ENCODE measurements at places on chromosomes 1 and 21.

- DNase-seq, result peak; percentile 87
Measured at GRCh38 chr21:41425954-41426675, at the start of gene MX1. MX1 (plus strand) TSS chr21:41426239; CDS start chr21:41432071, 5,832 bp downstream.

- DNase-seq, result no peak
Measured at GRCh38 chr1:23169727-23170335, 1.2 kb upstream of the LUZP1 start.

DNA sequence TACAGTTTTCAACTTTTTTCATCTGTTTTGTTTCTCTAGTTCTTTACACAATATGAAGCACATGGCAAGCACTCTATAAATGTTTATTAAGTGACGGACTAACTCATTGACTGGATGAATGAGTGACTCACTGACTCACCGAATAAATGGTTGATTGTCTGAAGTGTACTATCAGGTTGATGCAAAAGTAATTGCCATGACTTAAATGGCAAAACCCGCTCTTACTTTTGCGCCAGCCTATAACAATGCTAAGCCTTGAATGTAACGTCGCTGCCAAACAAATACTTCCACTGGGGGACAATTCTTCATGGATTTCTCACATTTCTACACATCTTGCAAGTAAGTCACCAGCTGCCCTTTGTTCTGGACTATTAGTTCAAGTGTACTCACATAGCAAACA lies 109.0 kb upstream of the KCTD3 start:
- DNase-seq, result no peak

DNA sequence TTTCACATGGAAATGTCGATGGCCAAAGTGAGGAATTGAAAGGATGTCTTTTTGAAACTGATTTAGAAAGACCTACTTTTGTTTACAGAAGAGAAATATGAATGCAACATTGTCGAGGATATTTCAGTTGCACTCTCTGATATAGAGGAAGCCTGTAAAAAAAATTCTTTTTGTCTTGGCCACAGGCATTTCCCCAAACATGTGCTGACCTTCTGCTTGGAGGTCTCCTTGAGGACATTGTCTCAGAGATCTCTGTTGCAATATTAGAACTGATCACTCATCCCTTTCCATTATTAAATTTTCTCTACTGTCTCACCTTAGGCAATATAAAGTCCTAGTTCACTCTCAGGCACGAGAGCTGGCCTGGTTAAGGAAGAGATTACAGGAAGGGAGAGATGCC lies 16.0 kb downstream of the S100A11 start:
- DNase-seq, result no peak

DNA sequence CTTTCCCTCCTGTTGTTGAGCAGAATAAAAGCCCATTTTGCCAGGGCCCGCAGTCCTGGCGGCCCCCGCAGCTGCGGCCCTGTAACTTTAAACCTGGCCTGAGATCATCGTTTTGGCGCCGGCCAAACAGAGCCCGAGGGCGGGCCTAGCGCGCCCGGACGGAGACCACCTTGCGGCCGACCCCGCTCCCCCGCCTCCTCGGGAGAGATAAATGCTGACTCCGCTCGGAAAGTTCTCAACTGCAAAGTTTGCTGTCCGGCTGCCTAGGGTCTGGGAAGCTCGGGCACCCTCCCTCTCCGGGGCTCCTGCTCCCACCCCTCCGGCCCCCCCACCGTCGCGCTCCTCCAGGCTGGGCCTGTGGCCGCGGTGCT lies at the start of gene PDPN:
PDPN (plus strand) TSS at position 238 of the 371 bp plus-strand sequence. CDS start 202 bp downstream, outside the sequence.
- no peak for DNase-seq

- DNase-seq, result no peak
Measured at GRCh38 chr1:99236756-99237155, 27.5 kb upstream of the PLPPR4 start.

DNA sequence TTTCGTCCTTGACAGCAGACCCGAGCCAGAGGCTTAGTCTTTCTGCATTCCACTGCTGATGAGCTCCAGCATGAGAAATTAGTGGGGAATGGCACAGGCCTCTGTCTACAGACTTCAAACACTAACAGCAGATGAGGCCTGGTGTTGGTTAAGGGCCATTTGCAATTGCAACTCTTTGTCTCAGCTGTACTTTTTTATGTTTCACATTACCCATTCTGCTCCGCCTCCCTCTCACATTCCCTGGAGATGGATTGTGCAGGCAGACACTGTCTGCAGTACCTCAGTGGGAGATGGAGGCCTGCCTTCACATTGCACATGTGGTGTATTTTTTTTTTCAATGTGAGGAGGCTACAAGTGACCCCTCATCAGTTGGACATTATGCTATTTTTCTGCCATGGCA lies 370.2 kb downstream of the DUSP10 start:
- no peak for DNase-seq

DNA sequence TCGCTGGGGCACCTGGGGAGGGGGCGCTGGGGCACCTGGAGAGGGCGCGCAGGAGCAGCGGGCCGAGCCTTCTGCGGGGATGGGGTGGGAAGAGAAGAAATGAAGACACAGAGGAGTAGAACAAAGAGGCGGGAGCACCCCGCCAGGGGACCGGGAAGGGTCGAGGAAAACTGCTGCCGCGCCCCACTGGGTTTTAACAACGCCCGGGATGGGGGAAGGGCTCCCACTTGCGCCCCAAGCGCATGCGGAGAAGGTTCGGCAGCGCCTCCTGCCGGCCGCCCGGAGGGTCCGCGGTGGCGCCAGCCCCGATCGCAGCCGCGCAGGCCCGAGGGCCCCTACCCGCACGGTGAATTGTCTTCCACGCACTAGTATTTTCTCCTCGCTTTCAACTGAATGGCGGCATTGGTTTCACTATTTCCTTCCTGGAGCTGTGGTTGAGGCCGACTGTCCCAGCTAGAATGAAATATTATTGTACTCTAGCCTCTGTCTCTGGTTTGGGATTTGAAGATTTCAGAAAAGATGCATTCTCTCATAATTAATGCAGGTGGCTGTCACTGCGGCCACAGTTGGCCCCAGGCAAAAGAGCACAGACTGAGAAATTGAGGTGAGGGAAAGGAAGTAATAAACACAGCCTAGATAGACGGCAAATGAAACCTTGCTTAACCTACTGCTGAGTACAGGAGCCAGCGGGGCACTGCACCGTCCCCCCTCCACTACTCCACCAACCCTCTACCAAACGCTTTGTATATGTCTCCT lies 57.3 kb downstream of the MAB21L3 start:
- peak; percentile 79 for DNase-seq

DNA sequence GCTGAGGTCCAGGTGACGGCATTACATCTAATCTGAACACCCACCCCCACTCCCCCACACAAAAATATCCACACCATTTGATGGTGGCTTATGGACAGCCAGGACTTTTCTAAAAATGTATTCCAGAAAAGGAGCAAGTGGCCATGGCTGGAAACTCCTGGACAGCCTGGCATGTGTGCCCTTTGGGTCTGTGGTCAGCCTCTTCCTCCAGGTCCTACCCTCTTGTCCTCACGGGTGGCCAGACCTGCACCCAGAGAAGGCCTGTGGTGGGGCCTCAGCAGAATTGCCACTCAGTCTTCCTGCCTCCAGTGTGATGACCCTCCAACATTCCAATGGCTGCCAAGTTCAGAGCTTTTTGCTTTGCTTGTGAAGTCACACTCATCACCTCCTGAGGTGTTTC lies 600.6 kb downstream of the AJAP1 start:
- DNase-seq, result no peak

GRCh38 chr1:151991663-151992302 lies 1.9 kb downstream of the S100A10 start:
- DNase-seq, result no peak

DNA sequence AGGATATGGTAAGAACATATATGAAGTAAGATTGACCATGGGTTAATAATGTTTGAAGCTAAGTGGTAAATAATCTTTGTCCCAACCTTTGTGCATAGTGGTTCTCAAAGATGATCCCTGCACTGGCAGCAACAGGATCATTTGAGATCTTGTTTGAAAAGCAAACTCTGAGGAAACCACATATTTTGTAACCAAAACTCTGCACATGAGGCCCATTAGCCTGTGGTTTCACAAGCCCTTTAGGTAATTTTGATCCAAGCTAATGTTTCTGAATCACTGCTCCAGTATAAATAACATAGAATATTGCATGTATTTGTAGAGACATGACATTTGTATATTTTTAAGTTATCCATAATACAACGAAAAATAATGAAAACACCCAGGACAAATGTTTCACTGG lies 147.9 kb upstream of the RGS18 start:
- no peak for DNase-seq

DNA sequence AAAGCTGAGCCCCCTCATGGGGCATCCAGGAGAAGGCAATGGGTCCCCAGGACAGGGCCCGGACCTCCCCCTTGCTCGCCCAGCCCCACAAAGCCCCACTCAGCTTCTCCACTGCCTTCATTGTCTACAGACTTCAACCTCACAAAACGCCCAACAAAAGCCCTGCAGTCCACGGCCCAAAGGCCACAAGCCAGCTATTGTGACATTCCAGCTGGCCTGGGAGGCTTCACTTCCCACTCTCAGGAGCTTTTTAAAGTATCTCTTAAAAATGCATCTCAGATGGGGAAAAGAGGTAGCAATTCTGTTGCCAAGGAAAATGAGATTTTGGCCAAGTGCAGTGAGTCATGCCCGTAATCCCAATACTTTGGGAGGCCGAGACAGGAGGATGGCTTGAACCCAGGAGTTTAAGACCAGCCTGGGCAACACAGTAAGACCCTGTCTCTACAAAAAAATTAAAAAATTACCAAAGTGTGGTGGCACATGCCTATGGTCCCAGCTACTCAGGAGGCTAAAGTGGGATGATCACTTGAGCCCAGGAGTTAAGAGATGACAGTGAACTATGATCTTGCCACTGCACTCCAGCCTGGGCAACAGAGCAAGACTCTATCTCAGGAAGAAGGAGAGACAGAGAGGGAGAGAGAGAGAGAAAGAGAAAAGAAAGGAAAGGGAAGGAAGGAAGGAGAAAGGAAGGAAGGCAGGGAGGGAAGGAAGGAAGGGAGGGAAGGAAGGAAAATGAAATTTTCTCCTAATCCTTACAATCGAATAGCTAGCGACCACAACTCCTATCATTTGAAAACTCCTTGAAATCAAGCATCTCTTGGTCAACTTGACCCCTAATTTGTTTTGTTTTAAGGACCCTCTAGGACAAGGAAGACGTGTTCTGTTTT lies 31.4 kb upstream of the TARDBP start:
- DNase-seq, result no peak

GRCh38 chr21:26887251-26887650 lies 42.0 kb upstream of the ADAMTS1 start:
- no peak for DNase-seq

GRCh38 chr1:178768423-178768822 lies 43.4 kb downstream of the RALGPS2 start:
- DNase-seq, result no peak

GRCh38 chr1:100710906-100711682 lies 8.4 kb upstream of the VCAM1 start:
- no peak for DNase-seq

GRCh38 chr1:245060684-245061374 lies 94.0 kb upstream of the KIF26B start:
- DNase-seq, result no peak

GRCh38 chr1:109784551-109785252 lies 21.0 kb upstream of the EPS8L3 start:
- DNase-seq, result no peak

DNA sequence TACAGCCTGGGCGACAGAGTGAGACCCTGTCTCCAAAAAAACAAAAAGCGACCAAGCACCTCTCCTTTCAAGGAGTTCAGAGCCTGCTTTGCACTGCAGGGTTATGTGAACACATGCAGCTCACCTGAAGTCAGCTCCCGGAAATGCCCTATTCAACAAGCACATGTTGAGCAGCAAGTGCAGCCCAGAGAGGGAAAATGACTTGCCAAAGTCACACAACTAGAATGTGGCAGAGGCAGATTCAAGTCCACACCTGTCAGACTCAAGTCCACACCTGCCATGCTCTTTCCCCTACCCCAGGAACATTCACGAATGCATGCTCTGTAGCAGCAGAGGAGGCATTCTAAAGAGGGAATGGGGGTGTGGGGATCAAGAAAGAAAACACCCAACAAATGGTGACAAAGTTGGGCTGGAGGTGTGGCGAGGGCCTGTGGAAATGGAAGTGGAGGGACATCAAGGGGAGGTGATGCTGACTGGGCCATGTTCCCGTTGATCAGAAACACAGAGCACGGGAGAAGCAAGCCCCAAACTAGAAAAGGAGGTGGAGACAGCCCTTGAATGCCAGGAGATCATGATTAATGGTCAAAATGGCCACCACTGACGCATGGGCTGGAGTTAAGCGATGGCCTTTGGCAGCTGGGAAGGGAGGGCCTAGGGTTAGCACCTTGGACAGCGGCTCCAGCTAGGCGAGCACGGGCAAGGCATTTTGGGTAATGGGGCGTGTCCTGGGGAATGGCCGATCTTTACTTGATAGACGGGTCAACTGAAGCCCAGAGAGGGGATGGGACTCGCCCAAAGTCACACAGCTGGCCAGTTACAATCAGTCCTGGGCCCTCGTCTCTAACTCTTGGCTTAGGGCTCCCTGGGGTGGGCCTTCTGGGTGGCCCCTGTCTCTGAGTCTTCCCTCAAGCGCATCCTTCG lies 21.5 kb downstream of the RAP1GAP start:
- DNase-seq, result no peak

GRCh38 chr21:46388206-46388880 lies 64.4 kb downstream of the PCNT start:
- no peak for DNase-seq

DNA sequence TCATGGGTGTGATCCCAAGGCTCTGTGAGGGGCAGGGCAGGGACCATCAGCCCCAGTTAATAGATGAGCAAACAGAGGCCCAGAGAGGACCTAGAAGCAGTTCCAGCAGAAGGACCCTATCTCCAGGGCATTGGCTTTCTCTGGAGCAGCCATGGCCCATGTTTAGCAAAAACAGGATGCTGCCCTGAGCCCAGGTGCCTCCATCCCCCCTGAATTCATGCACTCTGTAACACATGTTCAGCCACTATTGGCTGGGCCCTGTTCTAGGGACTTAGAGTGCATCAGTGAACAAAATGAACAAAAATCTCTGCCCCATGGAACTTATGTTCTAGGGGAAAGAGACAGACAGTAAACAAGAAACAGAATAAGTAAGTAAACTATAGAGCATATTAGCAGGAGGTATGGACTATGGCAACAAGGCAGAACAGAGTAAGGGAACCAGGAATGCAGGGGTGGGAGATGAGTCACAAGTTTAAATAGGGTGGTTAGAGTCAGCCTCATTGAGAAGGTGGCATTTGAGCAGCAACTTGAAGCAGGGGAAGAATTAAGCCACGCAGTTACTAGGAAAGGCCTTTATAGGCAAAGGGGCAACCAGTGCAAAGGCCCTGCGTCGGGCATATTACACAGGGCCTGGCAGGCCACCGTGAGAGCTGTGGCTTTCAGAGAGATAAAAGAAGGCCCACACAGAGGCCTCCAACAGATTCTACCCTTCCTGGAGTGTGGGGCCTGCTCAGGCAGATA lies 185.9 kb upstream of the EDN2 start:
- DNase-seq, result no peak

GRCh38 chr1:174815474-174815908 lies 184.3 kb upstream of the CACYBP start:
- no peak for DNase-seq

GRCh38 chr1:8121261-8122159 lies 95.4 kb upstream of the ERRFI1 start:
- no peak for DNase-seq

DNA sequence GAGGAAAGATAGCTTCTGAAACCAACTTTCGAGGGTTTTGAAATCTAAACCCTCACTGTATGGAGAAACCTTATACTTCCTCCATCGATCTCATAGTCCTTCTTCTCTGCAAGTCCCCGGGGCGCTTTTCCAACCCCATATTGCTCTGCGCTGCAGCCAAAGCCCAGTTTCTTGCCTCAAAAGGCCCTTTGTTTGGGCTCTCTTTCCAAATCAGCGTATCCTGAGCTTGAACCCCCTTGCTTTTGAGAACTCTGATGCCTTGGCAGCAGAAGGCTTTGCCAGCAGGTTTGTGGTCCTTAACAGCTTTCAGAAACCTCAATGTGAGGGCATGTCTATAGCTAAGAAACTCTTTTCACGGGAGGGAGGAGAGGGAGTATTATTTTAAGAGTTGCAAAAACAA lies 21.6 kb downstream of the PLPP3 start:
- DNase-seq, result no peak

Data from T-helper 1 cell (primary cell).